ENCODE measurements at places on chromosomes 6 and 20.

DNA sequence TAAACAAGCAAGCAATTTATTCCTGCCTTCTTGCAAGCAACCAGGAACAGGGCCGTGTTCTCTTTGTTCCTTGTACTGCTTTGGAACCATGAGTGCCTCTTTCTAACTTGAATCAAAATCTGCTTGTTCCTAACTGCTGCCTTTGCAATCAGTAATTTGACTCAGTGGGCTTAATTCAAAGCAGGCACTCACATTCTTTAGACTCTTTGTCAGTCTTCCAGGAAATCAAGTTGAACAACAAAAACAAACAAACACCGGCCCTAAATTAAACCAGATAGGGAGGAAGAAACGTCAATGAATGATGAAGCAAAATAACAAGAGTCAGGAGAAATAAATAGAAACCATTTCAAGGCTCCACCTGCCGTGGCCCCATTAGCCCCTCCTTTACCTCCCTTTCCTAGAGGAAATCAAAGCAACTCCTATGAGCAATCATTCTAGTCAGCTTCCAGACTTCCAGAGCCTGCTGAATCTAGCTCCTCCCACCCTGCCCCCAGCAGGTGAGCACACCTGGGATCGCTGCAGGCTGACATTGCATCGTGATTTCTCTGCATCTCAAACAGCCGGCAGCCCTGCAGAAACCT lies 582.2 kb upstream of the FLRT3 start:
- no peak for DNase-seq

- no peak for DNase-seq
Measured at GRCh38 chr6:123768921-123769320, 34.7 kb upstream of the NKAIN2 start.

- no peak for DNase-seq
Measured at GRCh38 chr20:14924433-14924832, 587.0 kb upstream of the FLRT3 start.

DNA sequence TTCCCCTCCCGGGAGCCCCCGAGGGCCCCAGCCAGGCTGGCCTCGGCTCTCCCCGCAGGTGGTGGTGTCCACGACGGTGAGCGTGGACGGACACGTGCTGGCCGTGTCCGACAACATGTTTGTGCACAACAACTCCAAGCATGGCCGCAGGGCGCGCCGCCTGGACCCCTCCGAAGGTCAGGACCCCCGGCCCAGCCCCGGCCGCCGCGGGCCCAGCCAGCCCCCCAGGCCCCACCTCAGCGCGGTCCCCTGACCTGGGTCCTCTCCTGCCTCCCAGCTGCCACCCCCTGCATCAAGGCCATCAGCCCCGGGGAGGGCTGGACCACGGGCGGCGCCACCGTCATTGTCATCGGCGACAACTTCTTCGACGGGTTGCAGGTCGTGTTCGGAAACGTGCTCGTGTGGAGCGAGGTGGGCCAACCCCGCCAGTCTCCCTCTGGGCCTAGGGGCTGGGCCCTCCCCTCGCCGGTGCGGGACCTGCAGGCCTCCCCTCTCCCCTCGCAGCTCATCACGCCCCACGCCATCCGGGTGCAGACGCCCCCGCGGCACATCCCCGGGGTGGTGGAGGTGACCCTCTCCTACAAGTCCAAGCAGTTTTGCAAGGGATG lies 51.0 kb downstream of the CPXM1 start:
- DNase-seq: no peak

DNA sequence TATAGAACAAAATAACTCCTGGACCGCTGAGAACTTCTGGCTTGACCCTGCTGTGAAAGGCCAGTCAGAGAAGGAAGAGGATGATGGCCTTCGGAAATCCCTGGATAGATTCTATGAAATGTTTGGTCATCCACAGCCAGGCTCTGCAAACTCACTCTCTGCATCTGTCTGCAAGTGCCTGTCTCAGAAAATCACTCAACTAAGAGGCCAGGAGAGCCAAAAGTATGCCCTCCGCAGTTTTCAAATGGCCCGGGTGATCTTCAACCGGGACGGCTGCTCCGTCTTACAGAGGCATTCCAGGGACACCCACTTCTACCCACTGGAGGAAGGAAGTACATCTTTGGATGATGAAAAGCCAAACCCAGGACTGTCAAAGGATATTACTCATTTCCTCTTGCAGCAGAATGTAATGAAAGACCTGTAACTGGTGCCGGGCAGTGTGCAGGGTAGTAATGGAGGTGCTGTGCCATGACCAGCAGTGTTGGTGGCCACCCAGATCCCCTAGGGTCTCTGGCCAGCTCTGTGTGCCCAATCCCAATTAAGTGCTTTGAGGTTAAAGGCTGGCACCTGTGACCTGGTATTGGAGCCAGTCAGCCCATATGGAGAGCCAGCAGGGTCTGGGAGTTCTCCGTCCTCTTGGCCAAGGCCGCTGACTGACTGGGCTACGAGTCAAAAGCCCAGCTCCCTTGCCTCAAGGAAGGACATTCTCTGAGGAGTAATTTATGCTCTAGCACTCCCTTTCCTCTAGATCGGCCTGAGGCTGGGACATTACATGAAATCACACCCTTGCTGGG lies 87.1 kb downstream of the TRMT6 start:
- DNase-seq: peak; percentile 72
